ENCODE measurements at places on chromosomes 1 and 21.

GRCh38 chr21:41942457-41942856 is 11.4 kb downstream of the C2CD2 start:
- no peak for DNase-seq

- DNase-seq = no peak
These were observed 213.3 kb upstream of the ZRANB2 start for GRCh38 chr1:71294178-71294577.

GRCh38 chr1:84892705-84893618 is at the start of gene LPAR3:
Gene LPAR3 (minus strand): TSS chr1:84893206. CDS start chr1:84866120, 27,086 bp downstream.
- no peak for DNase-seq

- peak; percentile 57 for DNase-seq
These were observed 33.1 kb upstream of the COG2 start for GRCh38 chr1:230609208-230609607.
